Small intestine (tissue), 16 donors: ENCODE measurements at places on chromosomes 2 and 18. TPM values are rescaled to one million over a fixed set of nuclear protein-coding genes. Genes with fewer than 3 reads are reported as not detected.

DNA sequence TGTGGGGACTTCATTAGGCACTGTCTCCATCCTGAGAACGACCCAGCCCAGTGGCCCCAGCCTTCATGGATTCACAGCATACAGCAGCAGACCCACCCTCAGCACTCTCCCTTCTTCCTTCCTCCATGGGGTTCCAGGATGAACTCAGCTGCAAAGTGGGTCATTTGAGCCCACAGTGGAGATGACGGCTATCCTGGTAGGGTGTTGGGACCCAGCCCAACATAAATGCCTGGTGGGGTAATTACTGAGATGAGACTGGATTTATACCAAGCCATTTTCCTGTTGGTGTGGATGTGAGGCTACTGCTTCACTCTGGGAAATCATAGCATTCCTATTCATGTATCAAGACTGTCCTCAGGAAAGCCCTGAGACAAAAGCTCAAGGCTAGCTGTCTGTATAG is 536.7 kb upstream of the TNP1 start:
- DNase-seq: no peak

DNA sequence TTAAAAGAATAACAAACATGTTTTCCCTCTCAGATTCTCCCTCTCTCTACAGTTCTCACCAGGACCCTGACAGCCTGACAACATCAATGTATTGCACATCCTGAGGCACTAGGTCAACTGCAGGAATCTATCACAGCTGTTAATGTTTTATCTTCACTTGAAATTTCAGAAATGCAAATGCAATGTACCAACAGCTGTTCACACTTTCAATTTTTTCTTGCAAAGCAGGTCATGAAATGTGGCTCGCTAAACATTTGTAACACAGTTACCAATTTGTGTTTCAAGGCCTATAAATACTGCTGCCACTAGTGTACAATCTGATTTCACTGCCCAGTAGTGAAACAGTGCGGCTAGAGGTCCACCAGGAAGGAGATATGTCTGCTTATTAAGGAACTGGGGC is 147.8 kb downstream of the EXOC6B start:
- no peak for DNase-seq

GRCh38 chr2:122152571-122152970 is 397.1 kb downstream of the TSN start:
- DNase-seq: no peak

The ATF2 gene
- polyA plus RNA-seq: 11.6 TPM
